ENCODE measurements at places on chromosomes 5 and 9. TPM values are rescaled to one million over a fixed set of nuclear protein-coding genes. Genes with fewer than 3 reads are reported as not detected.

DNA sequence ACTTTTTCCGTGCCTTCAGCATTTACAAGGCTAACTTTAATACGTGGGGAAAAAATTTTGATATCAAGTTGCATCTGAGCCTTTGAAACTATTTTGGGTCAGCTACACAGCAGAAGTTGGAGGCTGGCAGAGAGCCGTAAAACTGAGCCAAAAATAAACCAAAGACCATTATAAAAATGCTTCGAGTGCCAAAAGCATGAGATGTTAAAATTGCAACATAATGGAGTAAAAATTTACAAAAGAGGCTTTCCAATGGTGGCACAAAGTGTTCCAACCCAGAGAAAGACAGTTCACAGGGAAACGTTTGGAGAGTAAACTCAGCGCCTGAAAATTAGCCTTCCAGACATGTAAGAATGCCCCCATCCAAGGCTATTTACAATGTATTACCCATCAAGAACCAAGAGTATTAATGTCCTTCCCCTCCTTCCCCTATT is 190.3 kb downstream of the TLE1 start:
- peak overlapping the region; percentile 44 for H3K4me3 ChIP-seq
- no peaks in the 10 kb centered on the region for H3K36me3 ChIP-seq
- no peaks in the 10 kb centered on the region for H3K27me3 ChIP-seq
- peak overlapping the region; percentile 73 for H3K27ac ChIP-seq
- DNase-seq = peak; percentile 25

Gene FAM163B
- total RNA-seq = not detected

Gene MRPS2
- 32.2 TPM for total RNA-seq

Gene PCDHGB5
- total RNA-seq = 20.8 TPM

Gene CTSV
- total RNA-seq = not detected

DNA sequence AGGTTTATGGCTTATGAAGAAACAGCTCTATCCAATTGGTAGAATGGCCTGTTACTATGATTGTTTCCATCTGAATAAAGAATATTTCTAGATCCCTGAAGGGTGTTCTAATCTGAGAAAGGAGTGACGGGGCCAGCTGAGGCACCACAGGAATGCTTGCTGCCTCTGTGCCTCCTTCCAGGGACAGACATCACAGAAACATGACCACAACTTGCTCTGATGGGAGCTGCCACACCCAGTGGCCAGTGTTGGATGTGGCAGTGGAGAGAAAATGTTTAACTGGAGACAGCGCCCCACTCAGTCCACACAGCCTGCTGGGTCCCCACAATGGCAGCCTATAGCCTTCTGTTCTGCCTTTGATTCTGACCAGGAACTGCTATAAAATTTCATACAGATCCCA is 38.6 kb upstream of the TESK1 start:
- no peaks in the 10 kb centered on the region for H3K27me3 ChIP-seq
- H3K27ac ChIP-seq = no peak overlapping the region
- peaks cover 24% of the 10 kb centered on the region for H3K4me1 ChIP-seq
- H3K4me3 ChIP-seq = no peak overlapping the region
- no peak for DNase-seq

Gene ATG12
- 32.6 TPM for total RNA-seq

Data from thoracic aorta (tissue), 2 donors.